ENCODE measurements at places on chromosomes 2 and 18. TPM values are rescaled to one million over a fixed set of nuclear protein-coding genes. Genes with fewer than 3 reads are reported as not detected.
A peak's percentile ranks its signal among the peaks of the same experiment; 100 is the strongest.

DNA sequence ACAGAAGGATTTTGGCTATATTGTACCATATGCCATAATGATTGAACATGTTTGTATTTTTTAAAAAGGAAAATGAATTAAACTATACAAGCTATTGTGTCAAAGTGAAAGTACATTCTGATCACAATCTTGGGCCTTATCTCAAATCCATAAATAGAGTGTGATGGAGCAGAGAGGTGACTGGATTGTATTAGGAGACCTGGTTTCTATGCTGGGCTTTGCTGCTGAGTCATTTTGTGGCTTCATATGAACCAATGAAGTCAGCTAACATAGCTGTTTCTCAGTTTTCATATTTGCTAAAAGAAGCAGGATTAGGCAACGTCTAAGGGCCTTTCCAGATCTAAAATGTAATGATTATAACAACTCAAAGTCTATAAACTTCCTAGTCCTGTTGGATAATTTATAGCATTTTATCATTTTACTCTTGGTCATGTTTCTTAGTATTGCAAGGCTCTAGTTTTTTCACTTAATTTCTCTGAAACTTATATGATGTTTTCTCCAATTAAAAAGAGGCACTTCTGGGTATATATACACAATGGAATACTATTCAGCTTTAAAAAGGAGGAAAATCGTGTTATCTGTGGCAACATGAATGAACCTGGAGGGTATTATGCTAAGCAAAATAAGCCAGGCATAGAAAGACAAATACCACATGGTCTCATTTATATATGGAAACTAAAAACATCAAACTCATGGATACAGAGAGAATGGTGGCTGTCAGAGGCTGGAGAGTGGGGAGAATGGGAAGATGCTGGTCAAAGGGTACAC, 112.3 kb downstream of the MEP1B start:
- no peak for DNase-seq
- peaks cover 4% of the 10 kb centered on the region for H3K27me3 ChIP-seq
- no peaks in the 10 kb centered on the region for H3K36me3 ChIP-seq
- no peak overlapping the region for H3K4me3 ChIP-seq

GRCh38 chr2:231617059-231617926, 24.6 kb downstream of the TEX44 start:
- peaks cover 33% of the 10 kb centered on the region for H3K4me1 ChIP-seq
- H3K27me3 ChIP-seq: no peaks in the 10 kb centered on the region
- H3K36me3 ChIP-seq: no peaks in the 10 kb centered on the region
- no peak overlapping the region for H3K4me3 ChIP-seq
- no peak for DNase-seq

- no peaks in the 10 kb centered on the region for H3K4me1 ChIP-seq
- H3K36me3 ChIP-seq: no peaks in the 10 kb centered on the region
- DNase-seq: no peak
- no peak overlapping the region for H3K27ac ChIP-seq
Observed at GRCh38 chr2:173064151-173064805, 11.4 kb upstream of the MAP3K20 start.

DNA sequence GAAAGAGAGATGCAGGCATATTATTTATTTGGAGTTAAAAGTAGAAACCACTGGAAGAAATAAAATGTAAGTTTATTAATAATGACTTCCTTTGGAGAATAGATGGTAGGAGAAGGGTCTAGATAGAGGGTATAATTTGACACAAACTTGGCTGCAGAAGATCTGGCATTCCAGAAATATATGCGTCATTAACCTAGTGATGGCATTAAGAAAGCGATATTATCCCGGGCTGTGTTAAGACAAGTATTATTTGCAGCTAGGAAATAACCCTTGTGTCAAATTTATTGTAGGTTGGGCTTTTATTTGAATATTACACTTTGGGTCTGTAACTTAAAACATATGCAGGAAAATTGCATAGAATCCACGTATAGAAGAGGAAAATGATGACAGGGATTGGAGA, 389.5 kb downstream of the MTX2 start:
- peaks cover 9% of the 10 kb centered on the region for H3K4me1 ChIP-seq
- peaks cover 2% of the 10 kb centered on the region for H3K36me3 ChIP-seq
- peaks cover 76% of the 10 kb centered on the region for H3K27me3 ChIP-seq
- no peak overlapping the region for H3K27ac ChIP-seq

DNA sequence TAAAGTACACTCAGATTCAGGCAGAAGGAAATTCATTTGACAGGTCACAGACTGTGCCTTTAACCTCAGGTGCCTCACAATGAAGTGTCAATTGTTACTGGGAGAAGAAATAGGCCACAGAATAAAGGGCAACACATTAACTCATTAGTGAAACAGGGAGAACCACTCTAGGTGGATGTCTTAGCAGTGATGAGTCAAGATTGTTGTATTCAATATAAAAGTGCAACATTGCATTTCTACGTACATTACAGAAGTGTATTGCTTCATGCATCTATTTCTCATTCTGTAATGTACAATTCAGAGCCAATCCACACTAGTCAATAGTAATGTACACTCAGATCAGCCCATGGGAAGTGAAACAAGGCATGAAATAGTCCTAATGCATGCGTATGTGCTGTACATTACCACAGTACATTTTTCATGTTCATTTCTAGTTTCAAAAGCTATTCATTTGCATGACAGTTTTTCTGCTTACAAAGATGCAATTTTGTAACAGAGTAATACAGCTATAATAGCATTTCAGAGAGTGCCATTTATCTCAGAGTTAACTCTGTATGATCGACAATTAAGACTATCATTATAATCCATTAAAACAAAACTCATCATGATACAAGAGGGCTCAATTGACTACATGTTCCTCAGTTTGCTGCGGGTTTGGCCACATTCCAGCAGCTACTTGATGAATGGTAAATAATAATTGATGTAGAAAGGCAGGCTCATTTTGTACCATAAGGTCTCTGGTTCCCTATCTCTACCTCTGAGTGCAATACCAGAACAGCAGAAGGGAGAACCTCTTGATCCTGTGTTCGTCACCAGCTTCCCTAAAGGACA, 12.2 kb upstream of the ARL5A start:
- H3K4me1 ChIP-seq: peaks cover 2% of the 10 kb centered on the region
- no peak overlapping the region for H3K27ac ChIP-seq
- DNase-seq: no peak
- H3K4me3 ChIP-seq: no peak overlapping the region
- no peaks in the 10 kb centered on the region for H3K36me3 ChIP-seq

- H3K27me3 ChIP-seq: no peaks in the 10 kb centered on the region
- H3K4me1 ChIP-seq: no peaks in the 10 kb centered on the region
- H3K4me3 ChIP-seq: no peak overlapping the region
- no peak overlapping the region for H3K27ac ChIP-seq
- peaks cover 10% of the 10 kb centered on the region for H3K36me3 ChIP-seq
- DNase-seq: no peak
Observed at GRCh38 chr2:24754985-24755705, 38.0 kb downstream of the PTRHD1 start.

CDK5R2 gene
- not detected for total RNA-seq

- DNase-seq: no peak
- no peak overlapping the region for H3K27ac ChIP-seq
- H3K4me3 ChIP-seq: no peak overlapping the region
- H3K4me1 ChIP-seq: no peaks in the 10 kb centered on the region
Observed at GRCh38 chr18:31100436-31101182, 1.6 kb downstream of the DSC2 start.

DNA sequence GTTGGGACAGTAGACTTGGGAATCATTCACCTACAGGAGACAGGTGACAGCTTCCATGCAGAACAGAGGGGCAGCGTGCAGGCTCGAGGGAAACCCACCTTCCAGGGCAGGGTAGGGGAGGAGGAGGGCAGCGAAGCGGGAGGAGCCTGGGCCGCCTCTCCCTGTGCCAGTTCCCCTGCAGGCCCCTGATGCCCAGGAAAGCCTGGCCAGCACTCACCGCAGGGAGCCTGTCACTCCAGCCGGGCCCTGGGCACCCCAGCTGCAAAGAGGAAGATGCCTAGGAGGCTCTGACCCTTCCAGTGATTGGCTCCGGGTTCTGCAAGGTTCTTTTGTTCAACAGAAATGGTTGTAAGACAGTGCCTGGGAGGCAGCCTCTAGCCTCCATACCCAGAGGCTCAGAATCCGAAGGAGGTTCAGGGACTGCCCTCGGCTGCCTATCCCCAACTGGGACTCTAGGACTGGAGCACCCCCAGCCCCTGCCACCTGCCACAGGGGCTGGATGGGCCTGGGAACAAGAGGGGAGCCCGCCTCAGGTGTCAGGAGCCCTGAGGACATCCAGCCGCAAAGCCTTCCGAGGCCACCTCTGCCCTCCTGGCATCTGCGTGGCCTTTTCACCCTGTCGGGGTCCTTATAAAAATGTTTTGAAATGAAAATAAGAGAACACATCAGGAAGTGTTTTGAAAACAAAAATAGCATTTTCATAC, 103.2 kb downstream of the PTGR3 start:
- no peak for DNase-seq
- H3K27me3 ChIP-seq: no peaks in the 10 kb centered on the region
- H3K27ac ChIP-seq: no peak overlapping the region
- no peaks in the 10 kb centered on the region for H3K36me3 ChIP-seq

HTR2B gene
- total RNA-seq: not detected

GRCh38 chr2:18312818-18313217, 247.6 kb downstream of the RDH14 start:
- H3K36me3 ChIP-seq: no peaks in the 10 kb centered on the region
- DNase-seq: no peak
- H3K4me3 ChIP-seq: no peak overlapping the region
- no peaks in the 10 kb centered on the region for H3K27me3 ChIP-seq

- H3K36me3 ChIP-seq: no peaks in the 10 kb centered on the region
- H3K27ac ChIP-seq: no peak overlapping the region
- H3K27me3 ChIP-seq: peaks cover 2% of the 10 kb centered on the region
- H3K4me3 ChIP-seq: no peak overlapping the region
- H3K4me1 ChIP-seq: no peaks in the 10 kb centered on the region
Observed at GRCh38 chr2:217301142-217301925, 441.5 kb upstream of the TNP1 start.

HOXD4 gene
- total RNA-seq: not detected

TUBA3E gene
- total RNA-seq: not detected

GRCh38 chr2:111188681-111189080, 68.0 kb downstream of the BCL2L11 start:
- no peak overlapping the region for H3K4me3 ChIP-seq
- no peaks in the 10 kb centered on the region for H3K4me1 ChIP-seq
- DNase-seq: peak; percentile 36
- peaks cover 21% of the 10 kb centered on the region for H3K27me3 ChIP-seq
- no peak overlapping the region for H3K27ac ChIP-seq

DES gene
- not detected for total RNA-seq

DNA sequence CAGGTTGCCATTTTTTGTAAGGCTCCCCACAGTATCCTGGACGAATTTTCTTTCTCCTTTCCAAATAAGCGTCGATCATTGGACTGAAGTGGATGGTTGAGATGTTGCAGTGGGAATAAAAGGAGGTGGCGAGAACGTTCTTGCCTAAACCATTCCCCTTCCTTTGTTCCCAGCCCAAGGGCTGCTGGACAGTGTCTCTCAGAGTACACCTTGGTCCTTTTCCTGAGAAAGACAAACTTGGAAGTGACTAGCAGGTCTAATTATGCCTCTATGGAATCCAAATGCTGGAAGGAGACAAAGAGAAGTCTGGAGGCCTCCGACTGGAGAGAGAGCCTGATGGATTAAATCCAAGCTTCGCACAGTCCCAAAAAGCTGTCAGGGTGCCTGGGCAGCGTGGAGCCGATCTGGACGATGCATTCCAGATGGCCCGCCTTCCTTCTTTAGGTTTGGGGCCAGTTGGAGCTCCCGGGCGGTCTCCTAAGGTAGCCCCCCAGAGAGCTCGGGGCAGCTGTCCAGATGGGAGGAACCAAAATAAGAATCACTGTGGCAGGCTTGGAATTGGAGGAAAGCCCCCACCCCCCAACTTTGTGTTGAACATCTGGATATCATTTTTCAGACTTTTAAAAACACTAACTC, 186.8 kb downstream of the TMEM247 start:
- no peak for DNase-seq
- no peaks in the 10 kb centered on the region for H3K4me1 ChIP-seq
- no peaks in the 10 kb centered on the region for H3K36me3 ChIP-seq
- no peak overlapping the region for H3K4me3 ChIP-seq

CCDC142 gene
- 26.5 TPM for total RNA-seq

- peak within 1 kb of the TSS; percentile 80 for H3K4me3 ChIP-seq
- peaks cover 62% of the 10 kb centered on the region for H3K27me3 ChIP-seq
- no peak within 1 kb of the TSS for H3K27ac ChIP-seq
- H3K4me1 ChIP-seq: peaks cover 14% of the 10 kb centered on the region
Observed at GRCh38 chr18:8705238-8705960, at the start of gene MTCL1. Gene MTCL1, plus strand, starts transcription at chr18:8705556. Its CDS starts 105 bp downstream, at chr18:8705661.

CXCR2 gene
- 0.15 TPM for total RNA-seq

DNA sequence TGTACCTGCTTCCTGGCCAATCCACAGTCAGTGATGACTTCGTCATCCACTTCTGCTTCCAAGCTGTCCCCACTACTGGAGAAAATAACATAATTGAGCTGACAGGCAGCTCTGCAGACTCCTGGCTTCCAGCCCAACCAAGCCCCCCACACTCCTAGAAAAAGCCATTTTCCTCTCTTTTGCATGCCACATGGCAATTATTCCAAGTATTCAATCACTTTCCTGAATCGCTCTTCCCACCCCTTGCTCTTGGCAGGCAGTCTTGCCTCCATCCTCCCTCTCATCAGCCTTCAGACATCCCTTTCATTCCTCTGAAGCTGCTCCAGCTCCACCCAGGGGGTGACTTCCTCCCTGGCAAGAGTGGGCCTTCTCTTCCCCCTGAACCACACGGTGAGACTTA, 14.3 kb upstream of the ST8SIA5 start:
- H3K27ac ChIP-seq: no peak overlapping the region
- H3K36me3 ChIP-seq: no peaks in the 10 kb centered on the region
- DNase-seq: no peak
- H3K4me3 ChIP-seq: no peak overlapping the region

GRCh38 chr2:231212329-231212845, 14.0 kb downstream of the ARMC9 start:
- H3K27ac ChIP-seq: no peak overlapping the region
- H3K4me1 ChIP-seq: no peaks in the 10 kb centered on the region
- DNase-seq: no peak
- no peak overlapping the region for H3K4me3 ChIP-seq

DNA sequence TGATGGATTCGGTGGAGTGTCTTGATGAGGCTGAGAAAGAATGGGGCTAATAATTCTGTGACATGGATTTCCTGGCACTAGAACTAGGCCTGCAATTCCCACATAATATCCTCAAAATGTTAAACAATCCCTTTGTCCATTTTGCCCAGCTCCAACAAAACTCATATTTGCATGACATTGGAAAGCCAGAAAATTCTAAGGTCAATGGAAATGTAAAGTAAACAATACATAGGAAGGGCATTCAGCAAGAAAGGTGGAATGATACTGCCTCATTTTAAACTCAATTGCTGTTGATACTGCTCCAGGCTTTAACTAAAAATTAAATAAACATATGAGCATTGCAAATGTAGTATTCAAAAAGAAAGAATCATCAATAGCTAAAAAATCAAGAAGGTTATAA, 434.8 kb upstream of the SLC8A1 start:
- no peaks in the 10 kb centered on the region for H3K36me3 ChIP-seq
- H3K4me3 ChIP-seq: no peak overlapping the region
- no peak for DNase-seq
- no peak overlapping the region for H3K27ac ChIP-seq

ASXL3 gene
- total RNA-seq: not detected

VIL1 gene
- not detected for total RNA-seq

SP140L gene
- total RNA-seq: 84.4 TPM

SULT6B1 gene
- total RNA-seq: not detected

GRCh38 chr2:200744201-200744602, 67.5 kb upstream of the BZW1 start:
- no peak overlapping the region for H3K27ac ChIP-seq
- no peak overlapping the region for H3K4me3 ChIP-seq
- no peak for DNase-seq
- no peaks in the 10 kb centered on the region for H3K4me1 ChIP-seq

SLC8A1 gene
- 0.44 TPM for total RNA-seq

CFAP65 gene
- not detected for total RNA-seq

Measured in activated CD8-positive, alpha-beta memory T cell treated with anti-CD3 and anti-CD28 coated beads, Interleukin-2, amount 10 ng/mL, durations not matched to agents 7 days and 5 days (primary cell).